ENCODE measurements at places on chromosomes 6 and 20.

DNA sequence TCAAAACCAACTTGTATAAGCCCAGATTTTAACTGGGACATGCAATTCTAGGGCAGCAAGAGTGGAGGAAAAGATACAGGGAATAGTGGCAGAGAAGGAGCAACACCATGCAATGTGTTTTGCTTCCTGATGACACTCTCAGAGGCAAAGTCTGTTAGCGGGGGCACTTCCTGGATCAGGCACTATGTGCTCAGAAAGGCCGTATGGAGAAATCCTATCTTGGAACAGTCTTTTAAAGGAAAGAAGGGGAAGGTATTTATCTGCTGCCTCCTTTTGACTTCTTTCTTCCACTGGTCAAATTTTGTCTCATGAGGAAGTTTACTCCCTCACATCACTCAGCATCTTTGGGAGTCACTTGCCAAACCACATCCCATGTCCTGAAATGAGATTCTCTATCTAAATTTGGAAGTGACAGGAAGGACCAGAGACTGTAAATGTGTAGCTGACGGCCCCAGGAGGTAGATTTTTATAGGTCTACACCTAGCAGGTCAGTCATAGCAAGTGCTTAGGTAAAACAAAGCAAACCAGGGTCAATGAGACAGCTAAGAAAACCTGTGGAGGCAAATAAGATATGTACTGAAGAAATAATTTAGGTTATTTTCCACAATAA, 91.7 kb upstream of the ELOVL5 start:
- no peak for DNase-seq

DNA sequence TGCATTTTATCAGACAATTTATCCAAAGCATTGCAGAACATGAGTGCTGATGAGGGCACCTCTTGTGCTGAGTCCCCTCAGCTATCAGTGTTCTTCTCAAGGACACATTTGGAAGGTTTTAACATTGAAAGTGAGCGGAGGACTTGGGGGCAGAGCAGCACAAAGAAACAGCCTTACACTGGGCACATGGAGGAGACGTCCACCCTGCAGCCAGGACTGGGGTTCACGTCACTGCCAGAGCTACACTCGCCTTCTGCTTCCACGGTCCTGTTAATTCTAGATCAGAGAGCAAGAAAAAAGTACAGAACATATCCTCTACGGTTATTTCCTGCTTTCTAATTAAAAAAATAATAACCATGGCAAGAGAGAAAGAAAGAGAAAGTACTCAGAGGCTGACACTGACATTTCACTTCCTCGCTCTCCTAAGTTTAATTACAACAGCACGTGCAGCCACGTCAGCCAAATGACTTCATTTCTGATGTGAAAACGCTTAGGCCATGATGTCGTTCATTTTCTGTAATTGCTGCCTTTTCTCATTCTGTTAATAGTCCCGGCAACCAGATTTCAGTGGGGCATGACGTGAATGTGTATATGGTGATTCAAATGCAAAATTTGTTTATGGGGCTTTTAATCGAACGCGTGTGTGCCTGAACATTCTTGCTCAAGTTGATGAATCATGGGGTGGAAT, 5.1 kb downstream of the PRND start:
- DNase-seq = no peak

DNA sequence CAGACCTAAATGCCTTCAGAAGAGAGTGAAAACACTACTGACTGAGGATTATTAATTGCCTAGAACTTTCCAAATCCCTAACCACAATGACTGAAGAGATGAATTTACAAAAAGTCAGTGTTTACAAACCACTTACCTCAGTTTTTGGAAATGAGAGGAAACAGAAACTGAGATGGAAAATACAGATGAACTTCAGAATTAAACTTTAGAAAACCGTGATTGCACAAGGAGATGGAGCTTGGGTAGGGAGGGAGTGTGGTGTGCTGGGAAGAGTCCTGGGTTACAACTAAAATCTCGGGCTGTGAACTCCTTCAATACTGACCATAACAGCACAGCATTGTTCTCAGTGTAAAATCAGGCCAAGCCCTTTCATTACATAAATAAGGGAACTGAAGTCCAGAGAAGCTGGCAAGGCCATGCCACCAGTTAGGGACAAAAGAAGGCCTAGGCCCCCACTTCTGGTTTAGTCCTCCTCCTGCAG, 4.0 kb downstream of the ELMO2 start:
- DNase-seq = no peak

GRCh38 chr6:121076119-121076518, 258.2 kb downstream of the TBC1D32 start:
- DNase-seq = no peak

DNA sequence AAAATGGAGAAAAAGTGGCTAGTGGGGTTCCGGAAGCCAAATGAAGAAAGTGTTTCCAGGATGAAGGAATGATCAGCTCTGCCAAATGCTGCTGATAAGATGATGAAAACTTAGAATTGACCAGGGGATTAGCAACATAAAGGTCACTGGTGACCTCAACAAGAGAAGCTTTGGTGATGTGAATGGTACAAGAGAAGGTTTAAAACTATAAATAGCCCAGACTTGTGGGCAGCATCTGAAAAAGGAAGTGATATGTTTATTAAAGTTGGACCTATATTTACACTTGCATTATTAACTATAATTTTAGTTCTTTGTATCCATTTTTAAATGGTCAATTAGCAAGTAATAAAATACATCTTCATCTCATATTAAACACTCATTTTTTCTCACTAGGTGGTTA, 45.1 kb downstream of the CGA start:
- no peak for DNase-seq

DNA sequence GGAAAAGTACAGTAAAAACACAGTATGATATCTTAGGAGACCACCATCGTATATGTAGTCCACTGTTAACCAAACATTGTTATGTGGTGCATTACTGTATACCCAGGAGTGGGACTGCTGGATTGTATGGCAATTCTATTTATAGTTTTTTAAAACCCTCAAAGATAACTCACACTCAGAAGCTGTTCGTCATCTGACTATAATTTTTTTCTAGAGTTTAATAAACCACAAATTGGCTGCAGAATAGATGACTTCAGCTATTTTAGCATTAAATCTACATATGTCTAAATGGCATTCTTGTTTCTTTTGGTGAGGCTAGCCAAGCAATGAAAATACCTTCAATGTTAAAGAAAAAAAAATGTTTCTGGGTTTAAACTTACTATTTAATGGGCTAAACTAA, 134.2 kb upstream of the BMP5 start:
- no peak for DNase-seq

DNA sequence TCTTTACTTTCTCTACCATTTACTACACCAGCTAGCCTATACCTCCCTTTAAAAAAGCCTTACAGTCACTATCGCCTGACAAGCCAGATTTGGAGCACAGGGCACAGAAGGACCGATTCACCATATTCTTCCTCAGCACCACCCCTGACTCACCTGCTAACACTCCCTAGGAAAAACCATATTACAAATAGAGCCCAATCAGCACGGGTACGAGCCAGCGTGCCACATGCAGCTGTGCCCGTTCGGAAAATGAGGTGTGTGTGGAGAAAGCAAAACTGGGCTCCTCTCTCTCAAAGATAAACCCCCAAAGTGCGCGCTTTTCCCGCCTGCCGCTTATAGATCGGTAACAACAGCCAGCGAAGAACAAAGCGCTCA, 1.2 kb downstream of the SYNCRIP start:
- DNase-seq = no peak

GRCh38 chr6:168092541-168092940, 13.5 kb upstream of the FRMD1 start:
- DNase-seq = no peak

GRCh38 chr6:17648745-17649144, 48.6 kb downstream of the FAM8A1 start:
- DNase-seq = no peak

GRCh38 chr20:46330072-46330763, 21.9 kb upstream of the CDH22 start:
- peak; percentile 25 for DNase-seq

DNA sequence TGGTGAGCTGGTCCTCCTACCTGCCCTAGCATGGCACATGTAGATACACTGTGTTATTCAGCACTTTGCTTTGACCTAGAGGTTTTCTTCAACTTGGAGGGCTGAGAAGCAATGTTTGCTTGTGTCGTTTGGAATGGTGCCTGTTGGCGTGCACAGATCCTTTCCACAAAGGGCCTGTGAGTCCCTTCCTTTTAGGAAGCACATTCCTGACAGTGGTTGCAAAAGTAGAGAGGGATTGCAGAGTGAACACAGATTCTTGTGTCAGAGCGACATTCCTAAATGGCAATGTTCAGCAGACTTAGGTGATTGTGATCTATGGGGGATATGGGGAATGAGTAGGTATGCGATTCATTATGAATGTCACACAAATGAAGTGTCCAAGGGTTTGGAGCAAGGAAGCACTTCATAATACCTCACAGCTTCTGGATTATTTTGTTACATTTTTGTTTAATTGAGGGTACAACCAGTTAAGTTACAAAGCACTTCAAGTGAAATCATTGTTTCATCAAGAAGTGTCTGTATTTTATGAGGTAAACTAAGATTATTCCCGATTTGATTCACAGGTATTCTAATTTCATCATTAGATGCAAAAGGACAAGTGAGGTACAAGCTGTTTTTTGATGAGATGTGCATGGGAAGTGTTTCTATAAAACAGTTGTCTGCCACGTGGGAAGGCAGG, 713 bp upstream of the RNF144B start:
- DNase-seq = peak; percentile 64

GRCh38 chr6:111782192-111782809, 91.0 kb downstream of the FYN start:
- no peak for DNase-seq
